ENCODE measurements at places on chromosomes 2 and 18.

- H3K27me3 ChIP-seq, result no peaks in the 10 kb centered on the region
- no peaks in the 10 kb centered on the region for H3K4me1 ChIP-seq
- H3K36me3 ChIP-seq, result no peaks in the 10 kb centered on the region
- no peak overlapping the region for H3K4me3 ChIP-seq
- H3K27ac ChIP-seq, result no peak overlapping the region
Measured at GRCh38 chr2:16167451-16167861, 227.1 kb downstream of the MYCN start.

GRCh38 chr18:77547757-77548156, 298.1 kb downstream of the GALR1 start:
- no peak for DNase-seq
- no peak overlapping the region for H3K27ac ChIP-seq
- no peaks in the 10 kb centered on the region for H3K4me1 ChIP-seq
- no peaks in the 10 kb centered on the region for H3K27me3 ChIP-seq
- H3K36me3 ChIP-seq, result no peaks in the 10 kb centered on the region

DNA sequence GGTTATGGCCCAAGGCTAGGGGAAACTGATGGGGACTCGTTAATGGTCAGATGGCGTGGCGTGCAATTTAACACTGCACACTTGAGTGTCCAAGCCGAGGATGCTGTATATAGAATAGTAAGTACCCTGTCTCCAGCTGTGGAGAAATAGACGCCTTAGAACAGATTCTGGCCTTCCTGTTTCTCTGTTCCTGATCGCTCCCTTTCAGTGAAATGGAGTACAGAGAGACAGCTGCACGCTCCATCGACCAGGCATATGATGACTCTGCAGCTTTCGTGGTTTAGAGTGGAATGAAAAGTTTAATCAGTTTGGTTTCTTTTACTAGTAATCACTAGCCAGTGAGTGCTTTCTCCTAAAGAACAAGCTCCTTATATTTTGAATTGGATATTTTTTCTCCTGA, 213.4 kb downstream of the NEDD4L start:
- H3K4me3 ChIP-seq, result no peak overlapping the region
- H3K4me1 ChIP-seq, result no peaks in the 10 kb centered on the region
- H3K36me3 ChIP-seq, result no peaks in the 10 kb centered on the region
- H3K27ac ChIP-seq, result no peak overlapping the region
- no peak for DNase-seq

GRCh38 chr2:202267495-202267894, 1.9 kb downstream of the NOP58 start:
- H3K27ac ChIP-seq, result peak overlapping the region; percentile 99
- peaks cover 29% of the 10 kb centered on the region for H3K4me1 ChIP-seq
- no peaks in the 10 kb centered on the region for H3K27me3 ChIP-seq
- peak; percentile 48 for DNase-seq
- H3K4me3 ChIP-seq, result peak overlapping the region; percentile 80

GRCh38 chr2:128058114-128058513, 30.3 kb upstream of the SAP130 start:
- no peak for DNase-seq
- H3K27me3 ChIP-seq, result peaks cover 2% of the 10 kb centered on the region
- no peak overlapping the region for H3K4me3 ChIP-seq
- H3K27ac ChIP-seq, result no peak overlapping the region

DNA sequence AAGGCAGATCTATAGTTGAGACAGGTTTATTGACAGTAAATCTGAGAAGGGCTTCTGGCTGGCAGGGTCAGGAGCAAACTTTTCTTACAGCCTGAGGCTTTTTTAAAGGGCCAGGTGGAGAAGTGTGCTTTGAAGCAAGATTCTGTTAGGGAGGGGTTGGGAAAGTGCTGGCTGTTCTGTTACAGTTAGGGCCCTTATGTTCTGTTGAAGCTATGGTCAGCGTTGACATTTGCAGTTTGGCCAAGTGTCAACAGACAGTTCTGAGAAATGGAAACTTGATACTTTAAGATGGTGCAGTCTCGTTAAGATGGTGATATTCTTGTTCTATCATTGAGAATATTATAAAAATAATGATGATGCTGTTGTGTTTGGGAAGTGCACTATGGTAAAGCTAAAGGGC, 154.2 kb downstream of the RDH14 start:
- no peak for DNase-seq
- H3K36me3 ChIP-seq, result no peaks in the 10 kb centered on the region
- no peaks in the 10 kb centered on the region for H3K27me3 ChIP-seq
- H3K27ac ChIP-seq, result no peak overlapping the region
- no peak overlapping the region for H3K4me3 ChIP-seq

GRCh38 chr2:113228351-113228750, 50.4 kb downstream of the PAX8 start:
- H3K4me3 ChIP-seq, result no peak overlapping the region
- H3K36me3 ChIP-seq, result no peaks in the 10 kb centered on the region
- no peaks in the 10 kb centered on the region for H3K27me3 ChIP-seq
- no peak overlapping the region for H3K27ac ChIP-seq
- peaks cover 12% of the 10 kb centered on the region for H3K4me1 ChIP-seq
- DNase-seq, result no peak

- H3K4me1 ChIP-seq, result peaks cover 15% of the 10 kb centered on the region
- no peak overlapping the region for H3K4me3 ChIP-seq
- no peak for DNase-seq
- H3K27ac ChIP-seq, result no peak overlapping the region
- no peaks in the 10 kb centered on the region for H3K27me3 ChIP-seq
Measured at GRCh38 chr2:27221166-27221565, 4.0 kb downstream of the CAD start.

GRCh38 chr18:13279181-13280069, 60.9 kb downstream of the LDLRAD4 start:
- H3K36me3 ChIP-seq, result no peaks in the 10 kb centered on the region
- H3K4me1 ChIP-seq, result peaks cover 3% of the 10 kb centered on the region
- DNase-seq, result no peak
- no peaks in the 10 kb centered on the region for H3K27me3 ChIP-seq

DNA sequence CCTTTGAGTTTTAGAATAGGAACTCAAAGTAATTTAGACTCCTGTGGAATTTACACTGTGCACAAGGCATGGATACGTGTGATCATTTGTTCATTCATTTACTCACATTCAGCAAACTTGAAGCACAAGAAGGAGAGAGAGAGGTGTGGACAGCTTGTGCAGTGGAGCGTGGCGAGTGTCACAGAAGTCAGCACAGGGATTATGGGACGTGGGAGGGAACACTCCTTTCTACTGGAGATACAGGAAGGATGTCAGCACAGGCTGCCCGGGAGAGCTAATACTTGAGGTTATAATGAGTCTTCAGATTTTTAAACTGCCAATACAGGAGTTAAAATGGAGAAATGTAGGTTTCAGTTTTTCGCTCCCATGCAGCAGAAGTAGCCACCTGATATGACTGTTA, 7.0 kb downstream of the FAM228A start:
- no peak for DNase-seq
- H3K36me3 ChIP-seq, result no peaks in the 10 kb centered on the region
- H3K27me3 ChIP-seq, result no peaks in the 10 kb centered on the region
- H3K27ac ChIP-seq, result no peak overlapping the region
- H3K4me1 ChIP-seq, result no peaks in the 10 kb centered on the region

DNA sequence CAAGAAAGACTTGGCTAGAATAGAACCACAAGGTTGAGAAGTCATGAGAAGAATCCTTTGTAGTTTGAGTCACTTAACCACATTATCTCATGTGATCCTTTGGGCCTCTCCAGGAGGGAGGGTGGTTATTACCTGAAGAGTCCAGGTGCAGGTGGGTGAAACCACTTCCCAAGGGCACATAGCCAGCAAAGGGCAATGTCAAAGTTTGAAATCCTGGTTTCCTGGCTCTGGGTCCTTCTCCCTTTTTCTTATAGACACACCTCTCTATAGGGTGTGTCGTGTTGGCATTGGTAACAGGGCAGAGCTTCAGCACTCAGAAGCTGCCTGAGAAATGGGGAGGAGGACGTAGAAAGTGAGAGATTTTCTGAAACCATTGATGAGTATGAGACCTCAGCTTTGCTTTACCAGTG, 137.9 kb downstream of the MGAT5 start:
- H3K27ac ChIP-seq, result no peak overlapping the region
- H3K36me3 ChIP-seq, result no peaks in the 10 kb centered on the region
- DNase-seq, result peak; percentile 11
- H3K4me3 ChIP-seq, result no peak overlapping the region
- H3K27me3 ChIP-seq, result no peaks in the 10 kb centered on the region

DNA sequence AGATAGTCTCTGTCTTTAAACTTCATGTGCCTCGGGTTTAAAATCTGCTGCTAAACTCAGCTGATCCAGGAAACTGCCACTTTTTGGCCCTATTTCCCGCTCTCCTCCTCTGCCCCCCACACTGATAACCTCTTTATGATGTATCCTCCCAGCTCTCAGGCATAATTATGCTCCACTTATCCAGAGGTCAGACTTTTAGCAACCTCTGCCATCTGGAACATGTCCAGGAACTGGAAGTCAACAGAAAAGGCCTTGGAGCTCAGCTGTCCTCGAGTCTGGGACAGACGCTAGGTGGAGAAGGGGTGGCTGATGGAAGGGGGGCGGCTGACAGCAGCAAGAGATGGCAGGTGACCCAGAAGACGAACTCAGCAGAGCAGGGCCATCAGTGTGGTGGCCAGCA, 41.2 kb downstream of the ASAP2 start:
- no peak for DNase-seq
- no peak overlapping the region for H3K27ac ChIP-seq
- H3K4me1 ChIP-seq, result no peaks in the 10 kb centered on the region
- no peak overlapping the region for H3K4me3 ChIP-seq
- H3K36me3 ChIP-seq, result no peaks in the 10 kb centered on the region

GRCh38 chr2:63594660-63595059, 5.9 kb downstream of the MDH1 start:
- no peak overlapping the region for H3K4me3 ChIP-seq
- H3K27me3 ChIP-seq, result no peaks in the 10 kb centered on the region
- no peak for DNase-seq
- H3K36me3 ChIP-seq, result peaks cover 35% of the 10 kb centered on the region
- peaks cover under 1% of the 10 kb centered on the region for H3K4me1 ChIP-seq

DNA sequence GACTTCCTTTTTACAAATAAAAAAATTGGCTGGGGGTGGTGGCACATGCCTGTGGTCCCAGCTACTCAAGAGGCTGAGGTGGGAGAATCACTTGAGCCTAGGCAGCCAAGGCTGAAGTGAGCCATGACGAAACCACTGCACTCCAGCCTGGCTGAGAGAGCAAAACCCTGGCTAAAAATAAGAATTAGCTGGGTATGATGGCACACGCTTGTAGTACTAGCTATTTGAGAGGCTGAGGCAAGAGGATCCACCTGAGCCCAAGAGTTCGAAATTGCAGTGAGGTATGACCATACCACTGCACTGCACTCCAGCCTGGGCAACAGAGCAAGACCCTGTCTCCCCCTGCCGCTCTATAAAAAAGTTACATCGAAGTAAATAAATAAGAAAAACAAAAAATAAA, 33.7 kb downstream of the GFPT1 start:
- DNase-seq, result no peak
- no peak overlapping the region for H3K4me3 ChIP-seq
- H3K4me1 ChIP-seq, result no peaks in the 10 kb centered on the region
- no peaks in the 10 kb centered on the region for H3K27me3 ChIP-seq
- peaks cover 52% of the 10 kb centered on the region for H3K36me3 ChIP-seq
